A172 (cell line): ENCODE measurements at places on chromosomes 3 and 15.

DNA sequence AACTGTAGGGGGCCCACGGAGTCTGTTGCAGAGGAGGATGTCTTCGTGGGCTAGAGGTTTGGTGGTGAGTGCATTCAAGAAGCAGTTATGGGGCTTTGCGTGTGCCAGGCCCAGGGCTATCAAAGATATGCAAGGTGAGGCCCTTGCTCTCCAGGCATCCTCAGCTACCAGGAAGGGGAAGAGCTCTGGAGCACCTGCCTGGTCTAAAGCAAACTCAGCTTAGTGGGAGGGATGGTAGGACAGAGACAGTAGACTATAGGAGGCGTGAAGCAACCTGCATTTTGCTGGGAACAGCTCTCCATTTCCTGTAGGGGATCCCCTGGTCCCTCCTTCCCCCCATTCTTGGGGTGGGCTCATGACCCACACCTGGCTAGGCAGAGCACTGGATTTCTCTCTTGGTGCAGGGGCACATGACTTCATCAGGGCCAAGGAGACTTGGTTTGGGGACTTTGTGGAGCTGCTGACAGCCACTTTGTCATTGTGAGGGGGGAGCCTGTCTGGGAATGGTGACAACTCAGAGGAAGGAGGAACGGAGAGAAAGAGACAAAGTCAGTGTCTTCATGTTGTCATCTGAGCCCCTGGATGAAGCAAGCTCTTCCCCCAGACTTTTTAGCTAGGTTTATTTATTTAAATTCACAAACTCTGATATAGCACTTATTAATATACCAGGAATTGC is 8.6 kb upstream of the EEFSEC start:
- DNase-seq = no peak

- peak; percentile 27 for DNase-seq
Measured at GRCh38 chr3:148727231-148727630, 29.5 kb downstream of the AGTR1 start.

DNA sequence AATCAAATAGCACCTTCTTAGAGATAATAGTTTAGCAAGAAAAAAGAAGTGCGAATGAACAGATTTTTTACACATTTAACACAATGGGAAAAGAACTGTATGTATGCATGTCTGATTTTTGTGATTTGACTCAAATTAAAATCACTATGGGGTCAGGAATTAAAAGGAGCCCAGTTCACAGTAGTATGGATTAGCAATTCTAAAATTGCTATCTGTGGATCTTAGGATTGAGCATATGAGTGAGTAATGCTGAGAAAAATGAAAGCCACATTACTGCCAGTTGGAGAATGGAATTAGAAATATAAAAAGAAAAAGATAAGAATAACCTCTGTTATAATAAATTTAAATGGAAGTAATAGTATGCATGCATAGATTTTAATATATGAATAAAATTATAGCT is 386.8 kb upstream of the PLSCR5 start:
- no peak for DNase-seq

- peak; percentile 60 for DNase-seq
Measured at GRCh38 chr3:171772427-171773056, 37.7 kb downstream of the PLD1 start.

GRCh38 chr3:22450786-22451400 is 699.9 kb upstream of the ZNF385D start:
- no peak for DNase-seq

- DNase-seq = no peak
Measured at GRCh38 chr3:13158871-13159270, 85.6 kb upstream of the IQSEC1 start.

- no peak for DNase-seq
Measured at GRCh38 chr3:49910409-49911123, 6.9 kb upstream of the MST1R start.

DNA sequence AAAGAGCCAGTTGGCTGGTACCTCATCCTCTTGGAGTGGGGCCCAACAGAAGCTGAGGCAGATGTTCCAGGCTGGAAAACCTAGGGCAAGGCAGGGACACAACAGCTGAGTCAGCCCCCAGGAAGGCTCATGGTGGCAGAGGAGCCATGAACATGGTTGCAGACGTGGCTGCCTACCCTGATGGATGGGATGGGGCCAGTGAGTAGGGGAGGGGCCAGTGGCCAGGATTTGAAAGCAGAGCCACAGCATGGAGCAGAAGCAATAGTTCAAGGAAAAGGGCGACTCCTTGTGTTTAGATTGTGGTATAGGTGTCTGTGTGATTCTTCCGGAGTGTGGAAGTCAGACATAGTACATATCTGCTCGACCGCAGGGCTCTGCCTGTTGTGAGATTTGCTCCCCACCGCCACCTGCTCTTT is 24.2 kb downstream of the PXYLP1 start:
- peak; percentile 54 for DNase-seq

DNA sequence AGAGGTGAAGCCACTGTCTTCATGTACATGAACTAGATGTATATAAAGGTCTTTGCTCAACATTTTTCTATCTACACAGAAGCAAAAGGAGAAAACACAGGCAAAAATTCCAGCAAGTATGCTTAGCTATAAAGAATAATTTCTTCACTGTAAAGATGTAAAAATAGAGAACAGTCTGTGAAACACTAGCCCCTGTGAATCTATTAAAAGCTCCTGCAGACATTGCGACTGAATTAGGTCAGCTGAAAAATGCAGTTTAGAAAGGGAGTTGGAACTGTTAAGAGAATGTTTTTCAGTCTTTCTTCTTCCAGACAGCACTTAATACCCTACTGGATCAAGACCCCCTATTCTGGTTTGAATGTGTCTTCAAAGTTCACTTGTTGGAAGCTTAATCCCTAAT is 291.5 kb downstream of the KBTBD8 start:
- DNase-seq = no peak

GRCh38 chr15:90271459-90272166 is 6.1 kb downstream of the NGRN start:
- no peak for DNase-seq

- DNase-seq = no peak
Measured at GRCh38 chr3:186642014-186642413, 1.8 kb downstream of the FETUB start.

DNA sequence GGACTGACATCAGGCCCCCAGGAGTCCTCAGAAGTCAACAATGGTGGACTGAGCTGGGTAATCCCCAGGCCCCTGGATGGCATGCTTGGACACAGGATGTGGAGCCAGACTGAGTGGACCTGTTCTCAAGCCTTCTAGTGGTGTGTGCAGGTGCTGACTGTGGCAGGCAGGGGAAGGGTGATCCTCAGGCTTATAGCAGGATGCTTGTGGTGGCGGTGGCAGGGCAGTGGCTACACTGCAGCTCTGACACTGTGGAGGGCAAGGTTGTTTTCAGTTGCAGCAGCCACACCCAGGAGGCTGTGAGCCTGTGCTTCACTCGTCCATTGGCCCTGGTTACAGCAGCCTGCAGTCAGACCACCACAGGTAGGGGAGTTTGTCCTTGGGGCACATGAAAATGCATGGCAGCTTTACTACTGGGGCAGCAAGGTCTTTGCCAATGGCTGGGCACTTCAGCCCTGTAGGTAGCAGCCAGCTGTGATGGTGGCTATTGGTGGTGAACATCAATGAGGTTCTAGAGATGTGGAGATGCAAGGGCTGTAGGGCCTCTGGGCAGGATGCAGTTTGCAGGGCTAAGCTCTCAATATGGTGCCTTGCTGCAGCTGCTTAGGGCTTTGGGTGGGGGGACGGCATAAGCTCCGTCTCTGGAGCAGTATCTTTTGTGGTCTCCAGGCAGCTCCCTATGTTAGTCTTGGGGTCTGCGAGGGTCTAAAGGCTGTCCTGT is 17.5 kb upstream of the MYO5A start:
- no peak for DNase-seq

- DNase-seq = peak; percentile 83
Measured at GRCh38 chr3:11059090-11059798, 66.7 kb downstream of the SLC6A1 start.

- no peak for DNase-seq
Measured at GRCh38 chr15:29071232-29071881, 185.6 kb downstream of the APBA2 start.

GRCh38 chr3:147305533-147306250 is 100.7 kb downstream of the ZIC4 start:
- no peak for DNase-seq

DNA sequence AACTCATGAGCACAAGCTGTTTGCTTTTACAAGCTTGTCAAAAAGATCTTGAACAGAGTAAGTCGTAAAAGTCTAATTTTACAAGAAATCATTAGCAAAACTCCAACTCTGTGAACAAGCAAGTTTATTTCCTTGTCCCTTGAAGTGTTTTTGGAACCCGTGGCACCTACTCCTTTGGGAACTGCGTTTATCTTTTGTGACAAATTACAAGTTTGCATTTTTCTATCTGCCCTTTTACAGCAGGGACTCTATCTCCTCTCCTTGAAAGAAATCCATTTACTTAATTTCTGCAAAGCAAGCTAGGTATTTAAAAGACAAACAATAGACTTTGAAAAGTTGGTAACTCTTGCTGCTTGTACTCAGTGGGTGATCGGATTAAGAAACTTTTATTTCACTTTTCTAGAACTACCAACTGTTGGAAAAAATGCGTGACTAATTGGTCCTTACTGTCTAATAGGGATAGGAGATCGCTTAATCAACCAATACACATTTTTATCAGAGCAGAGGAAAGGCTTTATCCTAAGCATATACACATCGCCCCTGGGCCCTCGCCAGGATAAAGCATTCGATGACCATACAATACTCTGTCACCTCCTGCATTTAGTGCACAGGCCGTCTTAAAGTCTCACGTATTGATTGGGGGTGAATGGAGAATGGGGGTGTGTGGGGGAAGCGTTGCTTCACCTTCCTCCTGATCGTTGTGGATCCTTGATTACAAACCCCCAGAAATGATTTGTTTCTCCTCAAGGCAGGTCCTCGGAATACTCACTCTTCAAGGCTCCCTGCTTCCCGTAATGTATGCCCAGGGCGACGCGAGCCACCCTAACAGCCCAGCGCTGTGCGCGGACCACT is 1.7 kb downstream of the PRTG start:
- no peak for DNase-seq

DNA sequence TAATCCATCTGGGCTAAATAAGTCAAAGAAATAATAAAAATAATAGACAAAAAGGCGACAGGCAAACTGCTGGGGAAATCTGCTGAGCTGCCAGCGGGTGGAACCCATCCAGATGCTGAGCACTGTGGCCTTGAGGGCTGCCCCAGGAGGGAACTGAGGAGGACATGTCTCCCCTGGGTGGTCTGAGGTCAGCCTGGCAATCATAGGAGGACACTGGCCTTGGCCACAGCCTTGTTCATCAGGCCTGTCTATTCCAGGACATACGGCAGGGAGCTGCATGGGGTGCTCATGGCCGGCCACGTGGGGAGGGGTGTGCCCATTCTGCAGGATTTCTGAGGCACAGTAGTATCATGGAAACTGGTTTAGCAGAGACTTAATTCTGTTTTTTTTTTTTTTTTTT is 21.5 kb upstream of the SNRPA1 start:
- no peak for DNase-seq

GRCh38 chr15:66931768-66932633 is 133.4 kb upstream of the SMAD3 start:
- peak; percentile 73 for DNase-seq

- no peak for DNase-seq
Measured at GRCh38 chr3:122100083-122100482, 44.9 kb downstream of the CD86 start.

DNA sequence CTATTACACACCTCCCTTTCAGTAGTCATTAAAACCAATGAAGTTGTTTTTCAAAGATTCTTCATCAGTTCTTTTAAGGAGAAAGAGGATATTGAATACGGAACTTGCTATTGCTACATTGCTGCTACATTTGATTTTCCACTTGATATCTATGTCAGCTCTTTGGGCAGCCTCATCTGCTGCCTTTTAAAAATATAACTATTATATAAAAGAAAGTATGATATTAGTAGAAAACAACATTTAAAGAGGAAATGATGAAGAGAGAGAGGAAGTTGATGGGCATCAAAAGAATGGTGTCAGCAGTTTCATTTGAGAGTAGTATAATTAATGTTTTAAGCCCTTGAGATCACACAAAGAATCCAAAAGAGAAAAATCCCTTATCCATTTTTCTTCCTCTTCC is 171.4 kb downstream of the NFKBIZ start:
- DNase-seq = no peak

- DNase-seq = no peak
Measured at GRCh38 chr3:9244495-9245183, 4.8 kb downstream of the SRGAP3 start.

DNA sequence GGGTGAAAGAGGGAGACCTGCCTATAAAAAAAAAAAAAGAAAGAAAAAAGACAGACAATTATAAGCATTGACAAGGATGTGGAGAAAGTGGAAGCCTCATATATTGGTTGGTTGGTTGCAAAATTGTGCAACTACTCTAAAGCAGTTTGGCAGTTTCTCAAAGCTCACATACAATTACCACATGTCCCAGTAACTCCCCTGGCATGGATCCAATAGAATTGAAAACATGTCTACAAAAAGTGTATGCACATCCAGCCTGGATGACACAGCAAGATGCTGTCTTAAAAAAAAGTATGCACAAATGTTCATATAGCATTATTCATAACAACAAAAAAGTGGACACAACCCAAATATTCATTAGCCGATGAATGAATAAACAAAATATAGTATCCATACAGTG is 19.5 kb downstream of the SETMAR start:
- no peak for DNase-seq

DNA sequence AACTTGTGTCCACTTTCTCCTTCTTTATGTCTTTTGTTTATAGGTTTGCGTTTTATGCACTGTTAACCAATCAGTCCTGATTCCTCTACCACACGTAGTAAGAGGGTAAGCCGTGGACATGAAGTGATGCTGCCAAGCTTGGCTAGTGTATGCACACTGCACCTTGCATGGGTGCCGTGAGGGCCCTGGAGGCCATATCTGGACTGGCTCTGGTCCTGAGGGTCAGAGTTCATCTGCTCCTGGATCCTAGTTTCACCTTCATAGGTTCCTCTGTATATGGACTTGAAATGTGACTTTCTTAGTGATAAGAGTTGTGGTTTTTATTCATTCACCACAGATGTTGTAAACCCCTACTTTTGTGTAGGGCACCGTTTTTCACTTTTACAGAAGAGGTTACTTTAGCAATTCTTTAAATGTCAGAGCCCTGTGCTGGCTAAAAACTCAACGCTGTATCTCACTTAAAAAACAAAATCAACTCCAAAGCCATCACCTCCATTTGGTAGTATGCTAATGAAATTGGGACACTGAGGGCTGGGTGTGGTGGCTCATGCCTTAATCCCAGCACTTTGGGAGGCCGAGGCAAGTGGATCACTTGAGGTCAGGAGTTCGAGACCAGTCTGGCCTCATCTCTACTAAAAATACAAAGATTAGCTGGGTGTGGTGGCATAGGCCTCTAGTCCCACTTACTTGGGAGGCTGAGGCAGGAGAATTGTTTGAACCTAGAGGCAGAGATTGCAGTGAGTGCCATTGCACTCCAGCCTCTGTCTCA is 22.9 kb downstream of the SIAH2 start:
- no peak for DNase-seq

GRCh38 chr3:130688697-130689470 is 57.7 kb downstream of the PIK3R4 start:
- no peak for DNase-seq

DNA sequence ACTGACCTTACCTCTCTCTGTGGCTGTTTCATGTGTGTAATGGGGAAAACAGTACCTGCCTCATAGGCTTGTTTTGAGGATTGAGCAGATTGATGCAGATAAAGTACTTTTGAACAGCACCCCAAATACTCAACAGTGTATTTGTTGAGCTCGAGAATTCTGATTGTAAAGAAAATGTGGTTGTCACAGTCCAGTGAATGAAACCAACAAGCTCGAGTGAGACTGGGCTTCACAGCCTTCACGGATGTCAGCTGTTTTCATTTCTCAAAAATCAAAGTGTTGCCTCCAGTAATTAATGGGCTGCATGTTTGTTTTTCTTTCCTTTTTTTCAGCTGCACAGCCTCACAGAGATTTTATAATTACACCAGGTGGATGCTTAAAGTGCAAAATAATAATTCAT is 43.7 kb downstream of the PARP15 start:
- DNase-seq = no peak
